Stimulated activated CD8-positive, alpha-beta memory T cell treated with anti-CD3 and anti-CD28 coated beads, Interleukin-4, amount 100 ng/mL, for 24 hours (primary cell): ENCODE measurements at places on chromosomes 7 and 10.

GRCh38 chr7:47100817-47101435 lies 481.0 kb downstream of the TNS3 start:
- DNase-seq, result no peak

DNA sequence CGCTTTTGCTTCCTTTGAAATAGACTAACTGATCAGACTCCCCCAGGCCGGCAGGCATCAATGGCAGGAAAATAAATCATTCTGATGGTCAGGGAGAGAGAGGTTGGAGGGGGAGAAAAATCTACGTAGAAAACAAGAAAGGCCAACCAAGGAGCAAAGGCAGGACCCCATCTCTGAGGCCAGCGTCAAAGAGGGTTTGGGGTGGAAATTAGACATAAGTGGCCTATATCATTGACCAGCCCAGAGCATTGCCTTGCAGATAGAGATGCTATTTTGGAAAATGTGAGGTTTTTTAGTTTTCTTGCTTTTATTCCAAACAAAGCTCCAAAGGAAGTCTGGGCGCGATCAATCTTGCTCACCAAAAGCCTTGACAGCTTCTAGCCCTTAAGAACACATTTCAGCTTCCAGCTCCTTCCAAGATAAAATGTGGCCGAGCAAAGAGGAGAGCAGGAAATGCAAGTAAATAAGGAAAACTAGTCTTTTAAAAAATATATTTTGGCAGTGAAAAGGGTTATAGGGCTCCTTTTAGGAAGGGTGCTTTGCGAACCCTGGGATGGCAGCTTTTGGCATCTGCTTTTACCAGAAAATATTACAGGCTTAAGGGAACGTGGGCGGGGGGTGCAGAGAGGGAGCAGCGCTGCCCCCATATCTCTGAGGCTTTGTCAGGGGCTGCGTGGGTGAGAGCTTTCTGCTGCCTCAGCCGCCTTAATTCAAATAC lies 2.0 kb upstream of the HOXA2 start:
- no peak for DNase-seq

DNA sequence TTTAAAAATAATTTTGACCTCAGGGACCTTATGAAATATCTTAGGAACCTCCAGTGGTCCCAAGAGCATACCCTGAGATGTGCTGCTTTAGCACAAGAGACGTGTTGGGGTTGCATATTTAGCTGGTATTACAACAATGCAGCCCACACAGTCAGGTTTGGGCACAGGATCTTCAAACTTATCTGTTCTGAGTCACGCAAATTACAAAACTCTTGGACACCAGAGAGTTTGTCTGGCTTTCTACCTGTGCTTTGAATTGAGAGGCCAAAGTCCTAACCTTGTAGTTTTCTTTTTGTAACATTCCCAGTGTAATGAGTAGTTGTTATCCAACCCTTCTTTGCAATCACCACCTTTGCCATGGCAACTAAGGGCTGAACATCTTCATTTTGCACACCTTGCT lies 163.5 kb upstream of the PCLO start:
- no peak for DNase-seq

DNA sequence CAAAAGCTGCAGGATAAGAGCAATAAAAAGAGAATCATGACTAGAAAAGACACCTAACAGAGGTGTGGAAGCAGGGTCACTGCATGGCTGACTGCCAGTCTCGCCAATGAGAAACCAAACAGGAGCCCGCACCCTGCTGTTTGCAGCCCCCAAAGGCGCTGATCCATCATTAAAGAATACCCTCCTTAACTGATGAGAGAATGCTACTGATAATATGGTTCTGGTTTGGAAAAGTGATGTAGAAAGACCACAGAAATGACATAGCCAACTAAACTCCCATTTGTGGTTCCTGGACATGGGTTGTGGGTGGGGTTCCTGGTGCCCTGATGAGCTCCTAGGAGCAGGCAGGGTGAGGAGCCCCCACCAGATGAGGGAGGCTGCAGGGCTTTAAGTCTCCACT lies 207.4 kb downstream of the TNS3 start:
- no peak for DNase-seq

GRCh38 chr7:96303686-96304443 lies 18.0 kb downstream of the SLC25A13 start:
- no peak for DNase-seq

GRCh38 chr7:12102126-12102525 lies 109.0 kb upstream of the TMEM106B start:
- DNase-seq, result no peak

- DNase-seq, result no peak
Observed at GRCh38 chr7:12401538-12402364, 1.9 kb downstream of the VWDE start.

DNA sequence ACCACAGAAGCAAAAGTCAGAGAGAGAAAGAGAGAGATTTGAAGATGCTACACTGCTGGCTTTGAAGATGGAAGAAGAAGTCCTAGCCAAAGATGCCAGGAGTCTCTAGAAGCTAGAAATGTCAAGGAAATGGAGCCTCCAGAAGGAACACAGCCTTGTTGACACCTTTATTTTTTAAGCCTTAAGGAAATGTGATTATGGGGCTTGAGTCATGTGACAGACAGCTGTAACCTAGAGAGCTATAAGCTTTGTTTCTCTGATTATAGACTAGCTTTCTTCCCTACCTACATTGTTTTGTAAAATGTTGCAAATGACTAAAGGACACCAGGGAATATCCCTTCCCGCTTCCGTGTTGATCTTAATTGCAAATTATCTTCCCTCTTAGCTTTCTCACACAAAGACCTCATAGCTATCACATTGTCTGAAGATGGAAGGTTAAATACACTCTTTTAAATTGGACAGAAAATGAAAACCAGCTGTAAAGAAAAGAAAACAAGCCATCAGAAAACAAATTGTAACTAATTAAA lies 199.9 kb downstream of the ARHGAP12 start:
- DNase-seq, result no peak

GRCh38 chr10:22445495-22445894 lies 100.2 kb downstream of the SPAG6 start:
- DNase-seq, result no peak

GRCh38 chr7:26709210-26709990 lies 155.0 kb downstream of the SKAP2 start:
- DNase-seq, result no peak

DNA sequence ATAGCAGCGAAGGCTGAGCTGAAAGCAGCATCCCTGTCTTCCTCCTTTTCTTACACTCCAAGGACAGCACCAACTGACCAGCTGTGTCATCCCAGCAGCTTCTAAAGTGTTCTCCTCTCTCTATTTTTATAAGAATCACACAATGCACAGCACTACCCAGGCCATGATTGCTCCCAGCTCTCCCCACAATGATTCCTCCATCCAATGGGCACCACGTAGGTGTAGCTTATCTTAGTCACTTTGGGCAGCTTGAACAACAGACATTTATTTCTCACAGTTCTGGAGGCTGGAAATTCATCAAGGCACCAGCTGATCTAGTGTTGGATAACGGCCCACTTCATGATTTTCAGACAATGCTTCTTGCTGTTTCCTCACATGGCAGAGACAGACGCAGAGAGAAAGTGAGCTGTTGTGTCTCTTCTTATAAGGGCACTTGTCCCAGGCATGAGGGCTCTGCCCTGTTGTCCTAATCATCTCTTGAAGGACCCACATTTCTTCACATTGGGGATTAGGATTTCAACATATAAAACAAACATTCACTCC lies 92.0 kb upstream of the CDC14C start:
- no peak for DNase-seq

DNA sequence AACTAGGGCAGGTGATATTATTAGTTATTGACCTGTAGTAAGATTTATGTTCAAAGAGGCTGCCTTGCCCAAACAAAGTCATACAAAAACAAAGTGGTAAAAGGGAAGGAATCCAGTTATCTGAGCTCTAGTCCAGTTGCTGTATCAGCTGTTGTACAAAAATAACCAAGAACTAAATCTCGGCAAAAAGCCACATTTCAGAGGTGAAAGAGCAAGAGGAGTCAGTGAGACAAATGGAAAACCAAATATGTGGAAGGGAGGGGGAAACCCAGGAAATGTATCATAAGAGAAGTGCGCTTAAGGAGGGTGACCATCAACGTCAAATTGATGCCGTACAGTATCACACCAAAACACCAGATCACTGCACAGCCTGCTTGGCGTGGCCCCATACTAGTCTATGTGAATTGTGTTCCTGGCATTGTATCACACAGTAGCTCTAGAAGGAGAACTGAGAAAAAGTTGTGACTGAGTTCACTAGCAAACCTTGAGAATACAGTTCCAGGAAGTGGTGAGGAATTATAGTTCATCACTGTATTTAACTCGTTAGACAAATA lies 6.4 kb downstream of the AGBL3 start:
- DNase-seq, result no peak

GRCh38 chr7:17185690-17186070 lies 112.8 kb upstream of the AHR start:
- no peak for DNase-seq

GRCh38 chr10:26503911-26504310 lies 65.8 kb downstream of the APBB1IP start:
- no peak for DNase-seq

- DNase-seq, result no peak
Observed at GRCh38 chr7:133629701-133630100, 376.8 kb downstream of the EXOC4 start.

DNA sequence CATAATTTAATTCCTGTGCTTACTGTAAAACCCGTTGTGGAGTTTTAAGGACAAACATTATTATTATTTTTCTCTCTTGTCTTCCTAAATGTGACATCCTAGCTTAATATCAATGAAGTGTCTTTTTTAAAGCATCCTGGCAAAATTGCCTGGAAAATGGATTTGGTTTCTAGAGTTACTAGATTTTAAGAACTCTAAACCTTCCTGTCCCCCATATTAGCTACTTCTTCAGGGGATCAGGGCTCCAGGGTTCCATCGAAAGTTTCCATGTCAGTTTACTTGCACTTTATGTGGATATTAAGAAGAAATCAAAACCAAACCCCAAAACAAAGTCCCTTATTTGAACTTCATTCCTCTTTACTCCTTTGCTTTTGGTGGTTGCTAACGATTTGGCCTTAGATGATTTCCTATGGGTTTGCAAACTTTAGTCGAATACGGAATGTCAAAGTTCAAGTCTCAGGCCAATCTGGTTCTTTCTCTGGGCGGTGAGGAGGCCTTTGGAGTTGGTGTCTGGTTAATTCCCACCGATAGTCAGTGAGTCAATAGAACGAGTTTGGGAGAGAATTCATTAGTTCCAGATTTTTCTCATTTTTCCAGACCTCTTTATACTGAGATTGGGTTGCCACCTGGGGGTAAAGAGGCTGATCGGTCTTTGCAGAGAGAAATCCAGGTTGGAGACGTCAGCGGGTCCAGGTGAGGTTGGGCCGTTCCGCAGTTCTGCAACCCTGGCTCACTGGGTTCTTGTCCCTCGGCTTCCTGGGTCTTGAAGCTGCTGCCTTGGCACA lies 1.1 kb downstream of the CUX1 start:
- DNase-seq, result no peak

DNA sequence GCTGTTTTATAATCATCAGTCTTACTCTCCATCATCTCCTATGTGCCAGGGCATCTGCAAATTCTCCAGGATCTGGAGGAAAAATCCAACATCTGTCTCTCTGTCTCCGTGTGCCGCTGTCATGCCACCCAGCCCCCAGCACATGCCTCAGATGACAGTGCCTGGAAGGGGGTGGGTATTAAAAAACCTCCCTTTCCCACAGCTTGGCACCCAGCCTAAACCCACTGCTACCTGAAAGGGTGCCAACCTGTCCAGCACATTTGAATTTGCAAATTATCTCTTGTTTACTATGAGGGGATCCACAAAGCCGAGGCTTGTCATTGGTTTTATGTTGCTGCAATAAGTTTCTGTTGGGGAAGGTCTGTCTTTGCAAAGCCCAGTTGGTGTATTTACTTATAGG lies 73.1 kb downstream of the EMX2 start:
- DNase-seq, result no peak

DNA sequence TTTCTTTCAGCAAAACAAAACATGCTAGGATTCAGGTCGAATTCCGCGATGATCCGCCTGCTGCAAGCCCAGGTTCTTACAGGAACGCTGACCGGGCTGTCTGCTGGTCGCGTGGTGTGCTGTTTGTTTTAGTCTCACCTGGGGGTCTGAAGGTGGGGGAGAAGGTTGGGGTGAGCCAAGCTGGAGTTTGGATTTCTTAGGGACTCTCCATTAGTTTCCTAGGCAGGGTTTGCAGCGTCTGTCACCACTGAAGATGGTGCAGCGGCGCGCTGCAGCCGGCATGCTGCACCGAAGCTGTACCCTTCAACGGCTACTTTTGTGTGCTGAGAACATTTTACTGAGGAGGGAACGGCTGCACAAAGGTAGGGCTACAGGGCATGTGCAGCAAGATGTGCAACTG lies 48.7 kb downstream of the GCC1 start:
- DNase-seq, result no peak

DNA sequence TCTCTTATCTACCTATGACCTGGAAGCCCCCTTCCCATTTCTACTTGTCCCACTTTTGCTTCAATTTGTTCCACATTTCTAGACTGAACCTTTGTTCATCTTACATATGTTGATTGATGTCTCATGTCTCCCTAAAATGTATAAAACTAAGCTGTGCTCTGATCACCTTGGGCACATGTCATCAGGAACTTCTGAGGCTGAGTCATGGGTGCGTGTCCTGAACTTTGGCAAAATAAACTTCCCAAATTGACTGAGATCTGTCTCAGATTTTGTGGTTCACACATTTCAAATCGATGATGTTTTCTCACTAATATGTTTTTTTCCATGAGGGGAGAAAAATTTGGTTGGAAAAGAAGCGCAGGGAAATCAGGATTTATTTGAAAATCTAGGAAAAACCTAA lies 406.2 kb upstream of the LRRTM3 start:
- DNase-seq, result no peak

- DNase-seq, result no peak
Observed at GRCh38 chr10:83934641-83935338, 204.5 kb upstream of the GHITM start.
